ENCODE measurements at places on chromosomes 3 and 15.
A peak's percentile ranks its signal among the peaks of the same experiment; 100 is the strongest.

DNA sequence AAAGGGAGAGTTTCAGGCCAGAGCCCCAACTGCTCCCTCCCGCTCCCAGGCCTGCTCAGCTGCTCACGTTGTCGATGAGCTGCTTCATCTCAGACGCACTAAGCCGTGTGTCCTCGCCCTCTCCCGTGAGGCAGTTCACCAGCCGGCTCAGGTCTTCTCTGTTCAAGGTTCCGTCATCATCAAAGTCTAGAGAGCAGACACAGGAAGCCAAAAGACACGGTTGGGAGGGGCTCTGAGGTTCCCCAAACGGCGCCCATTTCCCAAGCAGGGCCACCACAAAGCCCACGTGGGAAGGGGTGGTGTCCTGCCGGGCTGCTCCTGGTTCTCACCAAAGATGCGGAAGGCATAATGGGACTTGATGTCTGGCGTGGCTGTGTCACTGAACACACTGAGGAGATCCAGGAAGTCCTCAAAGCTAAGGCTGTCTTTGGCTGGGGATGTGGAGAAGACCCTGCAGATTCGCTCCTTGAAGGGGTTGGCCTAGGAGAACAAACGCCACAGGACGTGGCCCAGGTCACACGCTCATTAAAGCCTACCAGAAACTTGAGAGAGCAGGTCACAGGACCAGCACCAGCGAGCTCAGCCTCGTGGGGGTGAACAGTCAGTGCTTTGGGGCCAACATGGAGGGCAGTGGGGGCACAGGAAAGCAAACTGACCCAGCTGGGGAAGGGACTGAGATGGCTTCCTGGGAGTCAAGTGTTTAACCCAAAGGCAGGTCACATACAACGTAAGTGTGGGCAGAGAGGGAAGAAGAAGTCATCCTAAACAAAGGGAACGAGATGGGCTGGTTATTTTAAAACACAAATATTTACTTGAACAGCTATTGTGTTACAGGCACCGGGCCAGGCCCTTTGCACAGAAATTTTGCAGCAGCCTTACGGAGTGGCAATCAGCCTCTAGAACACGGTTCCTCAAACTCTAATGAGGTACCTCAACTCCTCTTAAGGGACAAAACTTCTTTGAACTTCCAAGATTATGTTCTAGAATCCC, 2.4 kb downstream of the CIB1 start:
- DNase-seq: peak; percentile 47

GRCh38 chr3:73475717-73476116, 149.0 kb downstream of the PDZRN3 start:
- DNase-seq: no peak

- no peak for DNase-seq
These were observed 74.4 kb downstream of the THRB start for GRCh38 chr3:24420224-24420623.

DNA sequence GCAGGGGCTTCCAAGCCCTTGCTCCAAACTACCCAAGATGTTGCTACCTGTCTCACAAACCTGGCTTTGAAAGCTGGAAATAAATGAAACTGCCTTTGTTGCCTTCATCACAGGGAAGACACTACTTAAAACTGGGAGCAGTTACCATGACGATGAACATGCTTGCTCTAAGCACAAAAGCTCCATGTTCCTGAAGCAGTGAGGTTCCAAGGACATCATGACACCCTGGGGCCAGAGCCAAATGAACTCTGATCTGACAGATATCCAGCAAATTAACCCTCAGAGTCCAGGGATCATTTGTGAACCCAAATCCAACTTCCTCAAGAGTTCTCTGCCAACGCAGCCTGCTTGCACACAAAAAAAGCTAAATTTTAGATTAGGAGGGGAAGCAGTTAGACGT, 10.7 kb downstream of the TRAIP start:
- DNase-seq: no peak

DNA sequence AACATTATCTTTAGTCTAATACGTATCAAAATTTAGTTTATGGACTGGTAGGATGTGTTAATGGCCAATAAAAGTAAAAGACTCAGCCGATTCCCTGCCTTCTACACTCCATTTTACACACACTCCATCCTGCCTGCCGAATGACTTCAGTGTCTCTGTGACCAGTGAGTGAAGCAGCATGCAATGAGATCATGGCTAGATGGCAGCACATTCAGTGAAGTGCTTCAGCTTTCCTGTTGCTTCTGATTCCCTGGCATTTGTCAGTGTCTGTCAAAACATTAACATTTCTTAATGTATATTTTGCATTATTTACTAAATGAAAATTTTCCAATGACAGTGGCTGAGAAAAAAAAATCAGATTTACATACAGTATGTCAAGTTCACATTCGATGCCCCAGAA, 412.0 kb downstream of the FHIT start:
- no peak for DNase-seq

- DNase-seq: no peak
These were observed 19.1 kb upstream of the HHATL start for GRCh38 chr3:42721690-42722089.

GRCh38 chr3:169430707-169431404, 232.7 kb downstream of the MECOM start:
- no peak for DNase-seq

DNA sequence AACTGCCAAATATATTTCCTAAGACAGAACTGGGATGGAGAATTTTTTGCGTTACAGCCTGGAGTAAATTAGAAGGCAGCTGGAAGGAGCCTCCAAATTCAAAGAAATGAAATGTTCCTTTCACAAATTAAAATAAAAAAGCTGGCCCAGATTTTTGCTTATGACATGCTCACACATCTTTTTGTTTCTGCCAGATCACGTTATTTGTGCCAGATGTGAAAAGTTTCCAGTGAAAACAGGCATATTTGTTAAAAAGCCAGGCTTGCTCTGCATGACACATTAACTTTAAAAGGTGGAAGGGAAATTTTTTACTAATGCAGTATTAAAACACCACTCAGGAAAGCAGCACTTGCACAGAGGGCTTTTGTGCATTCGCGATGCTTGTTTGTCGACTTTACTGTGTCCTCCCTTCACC, 23.3 kb upstream of the ACKR4 start:
- DNase-seq: no peak

DNA sequence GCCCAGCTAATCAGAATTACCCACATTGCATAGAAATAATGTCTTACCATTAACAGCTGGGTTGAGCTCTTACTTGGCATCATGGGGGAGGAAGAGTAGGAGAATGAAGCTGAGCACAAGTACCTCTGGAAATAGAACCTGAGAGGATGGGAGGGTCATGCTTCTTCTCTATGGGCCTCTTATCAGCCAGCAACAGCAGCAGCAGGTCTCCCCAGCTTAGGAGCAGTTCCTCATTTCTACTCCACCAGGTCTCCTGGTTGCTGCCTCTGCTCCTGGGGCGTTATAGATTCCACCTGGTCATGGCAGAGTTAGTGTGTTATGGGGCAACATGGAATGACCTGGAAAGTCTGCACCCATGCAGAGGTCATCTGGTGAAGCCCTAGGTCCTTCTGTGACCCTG, 3.4 kb downstream of the FSD2 start:
- DNase-seq: no peak

DNA sequence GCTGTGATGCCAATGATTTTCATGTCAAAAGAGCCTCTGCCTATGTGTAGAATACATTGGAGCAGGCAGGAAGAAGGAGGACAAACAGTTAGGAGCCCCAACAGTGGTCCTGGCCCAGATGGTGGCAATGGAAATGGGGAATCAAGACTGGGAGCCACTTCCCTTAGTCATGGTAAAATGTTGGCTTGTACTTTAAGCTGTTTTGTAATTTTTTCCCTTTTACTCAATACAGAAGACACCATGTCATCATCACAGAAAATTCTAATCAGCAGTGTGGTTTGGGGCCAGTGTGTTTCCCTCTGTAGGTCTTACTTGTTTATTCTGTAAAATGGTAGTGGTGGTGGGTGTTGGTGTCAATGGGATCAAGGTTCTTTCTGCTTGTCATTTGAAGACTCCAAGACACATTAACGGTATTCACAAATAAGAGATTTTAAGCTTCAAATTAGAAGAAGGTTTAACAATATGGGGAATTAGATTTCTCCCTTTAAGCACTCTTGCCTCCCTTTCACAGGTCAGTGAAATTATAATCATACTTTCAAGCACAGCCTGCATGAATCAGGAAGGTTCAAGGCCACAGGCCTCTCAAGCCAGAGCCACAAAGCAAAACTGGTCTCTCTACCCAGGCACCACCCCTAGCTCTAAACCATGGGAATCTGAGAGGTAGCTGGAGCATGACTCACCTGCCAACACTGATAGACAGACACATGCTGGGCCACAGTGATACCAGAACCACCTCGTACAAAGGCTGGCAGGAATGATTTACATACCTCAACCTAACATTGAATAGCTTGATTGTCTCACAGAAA, 24.9 kb downstream of the SIAH2 start:
- no peak for DNase-seq
